Psoas muscle (tissue), 8 donors: ENCODE measurements at places on chromosomes 1 and 21. TPM values are rescaled to one million over a fixed set of nuclear protein-coding genes. Genes with fewer than 3 reads are reported as not detected.

DNA sequence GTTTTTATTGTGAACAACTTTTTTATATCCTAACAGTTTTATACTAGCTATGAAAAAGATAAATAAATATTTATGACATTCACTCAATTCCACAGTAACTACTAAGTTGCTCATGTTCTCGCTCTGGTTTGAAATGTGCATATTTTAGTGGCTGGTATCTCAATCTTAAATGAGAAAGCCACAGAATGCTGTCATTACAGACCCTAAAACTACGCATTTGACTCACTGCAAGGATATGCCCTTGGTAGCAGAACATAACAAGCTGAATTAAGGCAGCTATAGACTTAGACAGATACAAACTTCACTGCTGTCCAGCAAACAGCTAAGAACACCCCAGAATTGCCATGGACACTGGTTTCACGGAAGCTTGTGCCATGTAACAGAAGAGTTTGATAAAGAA lies 19.0 kb downstream of the DAB1 start:
- no peak overlapping the region for H3K4me3 ChIP-seq
- H3K36me3 ChIP-seq, result no peaks in the 10 kb centered on the region
- no peak for DNase-seq
- H3K27ac ChIP-seq, result no peak overlapping the region
- H3K27me3 ChIP-seq, result peaks cover 8% of the 10 kb centered on the region

GRCh38 chr1:207823880-207824566 lies 72.2 kb downstream of the CD46 start:
- H3K36me3 ChIP-seq, result no peaks in the 10 kb centered on the region
- no peaks in the 10 kb centered on the region for H3K27me3 ChIP-seq
- peak overlapping the region; percentile 100 for H3K27ac ChIP-seq
- H3K4me1 ChIP-seq, result peaks cover 68% of the 10 kb centered on the region

DNA sequence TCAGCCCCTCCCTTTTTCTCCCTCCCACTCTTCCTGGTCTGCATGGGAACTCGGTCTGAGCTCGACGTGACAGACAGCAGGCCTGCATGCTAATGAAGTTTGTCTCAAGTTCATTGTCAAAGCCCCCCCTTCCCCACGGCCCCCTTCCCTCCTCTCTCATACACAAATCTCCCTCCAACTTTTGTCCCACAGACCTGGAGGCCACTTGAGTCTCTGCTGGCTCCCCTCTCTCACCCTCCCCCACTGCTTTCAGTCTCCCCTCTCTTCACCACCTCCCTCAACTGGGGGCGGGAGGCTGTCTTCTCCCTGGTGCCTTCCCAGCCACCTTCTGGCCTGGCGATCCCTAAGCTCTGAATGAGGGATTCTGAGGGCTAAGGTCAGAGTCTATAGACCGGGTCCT lies 61.3 kb downstream of the RHBG start:
- H3K4me3 ChIP-seq, result no peak overlapping the region
- H3K27me3 ChIP-seq, result no peaks in the 10 kb centered on the region
- H3K36me3 ChIP-seq, result no peaks in the 10 kb centered on the region
- no peaks in the 10 kb centered on the region for H3K4me1 ChIP-seq

DNA sequence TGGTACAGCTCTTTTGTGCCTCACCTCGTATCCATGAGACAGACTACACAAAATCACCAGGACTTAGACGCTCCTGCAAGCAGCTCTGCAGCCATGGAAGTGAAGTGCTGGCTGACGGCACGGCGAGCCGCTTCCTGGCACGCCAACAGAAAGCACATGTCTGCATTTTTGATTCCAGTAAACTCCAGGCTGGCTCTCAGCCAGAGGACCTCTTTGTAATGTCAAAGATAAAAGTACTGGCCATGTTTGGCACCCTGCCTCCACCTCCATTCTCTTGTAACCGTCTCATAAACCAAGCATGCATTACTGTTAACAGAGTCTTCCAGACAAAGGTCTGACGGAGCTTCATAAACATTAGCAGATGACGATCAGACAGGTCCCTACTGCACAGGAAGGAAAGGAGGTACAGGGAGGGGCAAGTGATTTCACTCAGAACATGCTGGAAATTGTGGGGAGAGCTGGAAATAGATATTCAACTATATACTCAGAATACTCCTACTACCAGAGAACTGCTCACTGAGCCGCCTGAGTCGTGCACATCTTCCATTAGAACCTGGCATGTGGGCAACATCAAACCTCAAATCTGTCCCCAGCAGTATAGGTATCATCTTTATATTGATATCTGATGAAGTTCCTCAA lies 632.0 kb downstream of the SMYD3 start:
- no peak overlapping the region for H3K27ac ChIP-seq
- DNase-seq, result peak; percentile 47
- H3K4me3 ChIP-seq, result no peak overlapping the region
- no peaks in the 10 kb centered on the region for H3K36me3 ChIP-seq
- H3K27me3 ChIP-seq, result no peaks in the 10 kb centered on the region

DNA sequence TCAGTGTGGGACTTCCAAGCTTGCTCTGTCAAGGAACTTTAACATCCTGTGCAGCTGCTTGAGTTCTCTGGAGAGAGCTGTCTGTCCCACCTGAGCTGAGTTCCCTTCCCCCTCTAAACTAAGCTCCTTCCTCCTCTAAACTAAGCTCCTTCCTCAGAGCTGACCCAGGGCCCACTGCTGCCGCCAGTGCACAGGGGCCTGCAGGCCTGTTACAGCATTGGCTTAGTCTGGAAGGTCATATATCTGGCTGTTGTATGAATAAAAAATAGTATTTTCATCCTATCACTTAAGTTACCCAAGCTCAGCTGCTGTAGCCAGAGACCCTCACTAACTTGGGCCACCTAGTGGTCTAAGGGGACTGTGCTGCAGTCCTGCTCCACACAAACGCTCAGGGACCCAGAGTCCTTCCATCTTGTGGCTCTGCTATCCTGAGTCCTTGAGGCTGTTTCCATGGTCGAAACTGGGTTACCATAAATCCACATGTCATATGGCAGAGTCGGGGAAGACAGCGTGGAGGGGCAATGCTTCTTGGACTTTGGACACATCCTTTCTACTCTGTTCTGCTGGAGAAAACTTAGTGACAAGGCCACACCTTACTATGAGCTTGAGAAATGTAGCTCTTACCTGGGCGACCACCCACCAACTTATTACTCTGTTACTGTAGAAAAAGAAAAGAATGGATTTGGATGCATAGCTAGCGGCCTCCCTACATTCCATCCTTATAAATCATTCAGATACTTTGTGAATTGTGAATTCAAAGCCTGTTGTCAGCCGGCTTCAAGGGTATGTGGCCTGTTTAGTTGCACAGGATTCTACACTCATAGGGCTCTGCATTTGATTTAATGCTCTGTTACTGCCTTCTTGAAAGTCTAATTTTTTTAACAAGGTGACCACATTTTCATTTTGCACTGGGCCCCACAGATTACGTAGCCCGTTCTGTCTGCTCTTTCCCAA lies 71.4 kb upstream of the GCLM start:
- no peak for DNase-seq
- no peaks in the 10 kb centered on the region for H3K36me3 ChIP-seq
- no peak overlapping the region for H3K4me3 ChIP-seq
- H3K27ac ChIP-seq, result peak overlapping the region; percentile 39
- peaks cover 14% of the 10 kb centered on the region for H3K4me1 ChIP-seq
- H3K27me3 ChIP-seq, result no peaks in the 10 kb centered on the region

- H3K4me3 ChIP-seq, result no peak overlapping the region
- no peaks in the 10 kb centered on the region for H3K4me1 ChIP-seq
- no peak for DNase-seq
- H3K27me3 ChIP-seq, result no peaks in the 10 kb centered on the region
- H3K36me3 ChIP-seq, result no peaks in the 10 kb centered on the region
Observed at GRCh38 chr1:95352767-95353166, 118.8 kb downstream of the RWDD3 start.

DNA sequence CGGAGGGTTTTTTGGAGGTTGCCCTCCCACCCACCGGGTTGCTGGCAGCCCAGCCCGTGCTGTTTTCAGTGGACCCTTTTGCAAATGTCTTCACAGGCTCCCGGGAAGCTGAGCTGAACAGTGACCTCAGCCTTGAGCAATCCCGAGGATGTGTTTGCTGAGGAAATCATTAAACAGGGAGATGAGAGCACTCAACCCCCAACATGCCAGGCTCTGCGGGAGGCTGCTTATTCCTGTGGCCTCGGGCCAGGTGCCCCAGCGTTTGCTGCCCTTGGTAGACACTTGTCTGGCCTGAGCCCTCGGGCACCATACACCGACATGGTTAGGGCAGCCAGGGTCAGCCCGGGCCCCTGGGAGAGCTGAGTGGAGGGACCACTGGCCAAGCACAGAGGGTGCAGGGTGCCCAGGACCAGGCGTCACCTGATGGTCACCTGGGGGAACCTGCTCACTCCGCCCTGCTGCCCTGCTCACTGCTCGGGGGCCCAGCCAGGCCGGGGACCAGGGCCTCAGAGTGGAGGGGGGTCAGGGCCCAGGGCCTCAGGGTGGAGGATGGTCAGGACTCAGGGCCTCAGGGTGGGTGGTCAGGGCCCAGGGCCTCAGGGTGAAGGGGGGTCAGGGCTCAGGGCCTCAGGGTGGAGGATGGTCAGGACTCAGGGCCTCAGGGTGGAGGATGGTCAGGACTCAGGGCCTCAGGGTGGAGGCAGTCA lies 42.5 kb upstream of the POFUT2 start:
- H3K27me3 ChIP-seq, result peaks cover 30% of the 10 kb centered on the region
- H3K4me1 ChIP-seq, result no peaks in the 10 kb centered on the region
- DNase-seq, result peak; percentile 61
- H3K4me3 ChIP-seq, result no peak overlapping the region
- no peak overlapping the region for H3K27ac ChIP-seq

DNA sequence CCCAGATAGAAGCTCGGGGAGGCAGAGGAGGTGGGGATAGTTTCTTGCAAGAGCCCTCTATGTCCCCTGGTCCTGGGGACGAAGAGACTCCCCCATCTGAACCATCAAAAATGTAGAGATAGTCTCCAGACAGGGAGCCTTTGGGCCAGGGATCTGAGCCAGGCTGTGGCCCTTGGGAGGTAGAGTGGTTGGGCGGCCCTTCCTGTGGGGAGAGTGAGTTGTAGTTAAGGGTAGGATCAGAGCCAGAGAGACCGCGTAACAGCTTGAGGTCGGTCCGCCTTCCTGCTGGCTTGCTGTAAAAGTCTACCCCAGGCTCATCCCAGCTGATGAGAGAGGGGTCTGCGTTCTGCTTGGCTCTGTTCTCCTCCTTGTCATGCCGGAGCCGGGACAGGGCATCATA lies 25.3 kb downstream of the PIK3C2B start:
- H3K4me3 ChIP-seq, result no peak overlapping the region
- no peaks in the 10 kb centered on the region for H3K27me3 ChIP-seq
- no peak for DNase-seq
- peaks cover 49% of the 10 kb centered on the region for H3K4me1 ChIP-seq

GRCh38 chr1:3601743-3602142 lies 9.6 kb downstream of the MEGF6 start:
- H3K36me3 ChIP-seq, result no peaks in the 10 kb centered on the region
- no peak for DNase-seq
- H3K4me3 ChIP-seq, result no peak overlapping the region
- peaks cover 3% of the 10 kb centered on the region for H3K4me1 ChIP-seq
- H3K27ac ChIP-seq, result no peak overlapping the region

Gene HFM1
- total RNA-seq, result 3.1 TPM

GRCh38 chr1:155864393-155864792 lies 5.0 kb downstream of the SYT11 start:
- no peak overlapping the region for H3K4me3 ChIP-seq
- peaks cover 2% of the 10 kb centered on the region for H3K4me1 ChIP-seq
- no peaks in the 10 kb centered on the region for H3K36me3 ChIP-seq

DNA sequence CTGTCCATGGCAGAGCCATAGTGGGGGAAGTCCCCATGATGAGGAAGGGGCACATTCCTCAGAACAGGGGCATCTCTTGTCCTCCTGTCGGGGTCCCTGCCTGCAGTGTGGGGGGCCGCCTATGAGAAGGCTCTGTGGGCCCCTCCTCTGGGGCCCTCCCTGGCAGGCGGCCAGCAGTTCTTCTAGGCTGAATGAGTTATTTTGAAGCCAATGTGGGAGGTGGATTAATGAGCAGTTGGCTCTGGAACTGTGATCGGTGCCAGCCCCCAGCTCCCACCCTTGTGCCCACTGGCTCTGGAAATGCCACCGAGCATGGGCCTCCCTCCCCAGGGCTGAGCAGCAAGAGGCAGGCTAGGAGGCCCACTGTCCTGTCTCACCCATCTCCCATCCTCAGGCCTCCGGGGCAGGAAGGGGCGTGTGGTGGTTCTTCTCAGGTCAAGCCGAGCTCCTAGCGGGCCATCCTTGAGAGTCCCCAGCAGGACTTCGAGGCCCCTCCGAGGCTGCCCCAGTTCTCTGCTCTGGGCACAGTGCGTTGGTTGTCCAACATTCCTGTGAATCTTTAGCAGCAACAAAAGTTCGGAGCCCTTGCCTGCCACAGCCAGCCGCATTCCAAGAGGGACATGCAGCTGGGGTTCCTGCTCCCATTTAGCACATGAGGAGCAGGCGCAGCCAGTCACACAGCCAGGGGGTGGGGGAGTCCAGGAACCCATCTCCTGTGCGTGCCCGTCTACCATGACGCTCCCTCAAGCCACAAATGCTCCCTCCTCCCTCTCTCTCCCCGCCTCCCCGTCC lies 57.2 kb downstream of the EDN2 start:
- no peak overlapping the region for H3K27ac ChIP-seq
- H3K4me3 ChIP-seq, result no peak overlapping the region
- no peak for DNase-seq
- H3K4me1 ChIP-seq, result peaks cover 12% of the 10 kb centered on the region
- no peaks in the 10 kb centered on the region for H3K27me3 ChIP-seq
- no peaks in the 10 kb centered on the region for H3K36me3 ChIP-seq

- no peak overlapping the region for H3K4me3 ChIP-seq
- no peaks in the 10 kb centered on the region for H3K27me3 ChIP-seq
- DNase-seq, result no peak
- H3K36me3 ChIP-seq, result no peaks in the 10 kb centered on the region
- H3K27ac ChIP-seq, result no peak overlapping the region
- no peaks in the 10 kb centered on the region for H3K4me1 ChIP-seq
Observed at GRCh38 chr1:81430955-81431623, 369.6 kb upstream of the ADGRL2 start.

Gene SELENBP1
- total RNA-seq, result 19.7 TPM

Gene PRR9
- not detected for total RNA-seq

Gene SHISA4
- 157 TPM for total RNA-seq

DNA sequence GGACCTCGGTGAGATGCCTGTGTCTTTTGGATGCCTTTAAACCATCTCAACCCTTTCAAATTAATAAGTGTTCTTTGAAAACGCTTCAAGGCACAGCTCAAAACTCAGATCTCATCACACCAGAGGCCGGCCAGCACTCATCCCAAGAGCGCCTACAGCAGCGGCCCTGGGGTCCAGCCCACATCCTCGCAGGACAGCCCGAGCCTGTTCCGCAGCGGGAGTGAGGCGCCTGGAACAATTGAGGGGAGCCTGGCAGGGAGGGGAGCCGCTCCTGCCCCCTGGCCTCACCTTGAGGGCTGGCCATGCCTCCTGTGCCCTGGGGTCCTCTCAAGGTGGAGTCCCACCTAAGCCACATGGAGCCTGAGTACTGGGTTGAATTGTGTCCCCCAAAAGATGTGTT lies 37.9 kb downstream of the ACOT7 start:
- H3K4me3 ChIP-seq, result no peak overlapping the region
- DNase-seq, result no peak
- no peak overlapping the region for H3K27ac ChIP-seq
- no peaks in the 10 kb centered on the region for H3K36me3 ChIP-seq

Gene SLAMF1
- total RNA-seq, result 0.11 TPM

DNA sequence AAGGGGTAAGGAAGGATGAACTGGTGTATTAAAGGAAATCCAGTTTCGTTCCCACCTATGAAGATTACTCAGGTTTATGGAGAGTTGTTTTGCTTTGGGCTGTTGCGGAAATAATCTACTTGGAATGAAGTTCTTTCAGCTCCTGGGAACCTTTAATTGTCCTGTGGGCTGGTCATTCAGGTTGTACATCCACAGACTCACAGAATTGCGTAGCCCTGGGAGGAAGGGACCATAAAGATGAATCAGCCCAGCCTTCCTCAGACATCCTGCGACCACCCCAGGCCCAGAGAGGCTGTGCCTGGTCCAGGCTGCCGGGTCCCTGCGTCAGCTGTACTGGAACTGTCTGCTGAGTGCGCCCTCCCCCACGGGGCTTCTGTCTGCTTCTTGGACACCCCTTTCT lies 72.7 kb downstream of the GALNT2 start:
- H3K27me3 ChIP-seq, result no peaks in the 10 kb centered on the region
- no peak overlapping the region for H3K4me3 ChIP-seq
- H3K27ac ChIP-seq, result peak overlapping the region; percentile 6
